ENCODE measurements at places on chromosomes 12 and 14.

- DNase-seq = no peak
Measured at GRCh38 chr12:92426332-92426731, 276.5 kb upstream of the PLEKHG7 start.

DNA sequence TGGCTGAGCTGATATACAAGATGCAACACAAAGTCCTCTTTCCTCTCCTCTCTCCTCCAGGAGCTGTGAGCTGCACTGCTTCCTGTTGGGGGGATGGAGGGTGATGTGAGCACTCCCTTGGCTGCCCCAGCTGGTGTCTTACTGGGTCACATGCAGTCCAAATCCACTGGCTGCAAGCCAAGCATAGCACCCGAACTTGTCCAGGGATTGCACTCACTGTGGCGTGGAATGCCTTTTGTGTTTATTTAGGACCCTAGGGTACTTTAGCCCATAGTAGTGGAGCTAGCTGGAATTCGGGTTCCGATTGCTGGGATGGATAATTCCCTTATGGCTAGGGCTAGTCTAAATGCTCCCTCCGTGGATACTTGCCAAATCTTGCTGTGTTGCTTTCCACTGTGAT, 424.9 kb upstream of the SYT1 start:
- DNase-seq = no peak

DNA sequence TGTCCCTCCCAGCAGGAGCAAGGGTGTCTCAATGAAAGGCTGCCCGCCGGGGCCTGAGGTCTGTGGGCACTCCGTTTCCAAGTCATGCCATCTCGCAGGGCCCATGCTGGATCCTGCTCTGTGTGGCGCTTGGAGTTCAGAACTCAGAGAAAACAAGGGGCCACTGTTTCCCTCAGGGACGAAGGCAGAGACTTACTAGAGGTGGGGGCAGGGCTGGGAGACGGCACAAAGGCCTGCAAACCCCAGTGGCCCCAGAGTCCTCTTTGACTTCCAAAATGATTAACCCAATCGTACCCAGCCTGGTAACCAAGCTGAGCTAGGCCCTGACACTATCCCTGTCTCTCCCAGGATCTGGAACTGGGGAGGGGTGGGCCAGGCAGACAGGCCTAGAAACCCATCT, 95.8 kb downstream of the ITPK1 start:
- no peak for DNase-seq

GRCh38 chr14:67514203-67514607, 18.9 kb upstream of the PLEKHH1 start:
- no peak for DNase-seq

DNA sequence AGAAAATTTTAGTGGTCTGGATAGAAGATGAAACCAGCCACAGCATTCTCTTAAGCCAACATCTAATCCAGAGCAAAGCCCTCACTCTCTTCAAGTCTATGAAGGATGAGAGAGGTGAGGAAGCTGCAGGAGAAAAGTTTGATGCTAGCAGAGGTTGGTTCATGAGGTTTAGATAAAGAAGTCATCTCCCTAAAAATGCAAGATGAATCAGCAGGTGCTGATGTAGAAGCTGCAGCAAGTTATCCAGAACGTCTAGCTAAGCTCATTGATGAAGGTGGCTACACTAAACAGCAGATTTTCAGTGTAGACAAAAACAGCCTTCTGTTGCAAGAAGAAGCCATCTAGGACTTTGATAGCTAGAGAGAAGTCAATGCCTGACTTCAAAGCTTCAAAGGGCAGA, 48.5 kb downstream of the FBXO33 start:
- no peak for DNase-seq

DNA sequence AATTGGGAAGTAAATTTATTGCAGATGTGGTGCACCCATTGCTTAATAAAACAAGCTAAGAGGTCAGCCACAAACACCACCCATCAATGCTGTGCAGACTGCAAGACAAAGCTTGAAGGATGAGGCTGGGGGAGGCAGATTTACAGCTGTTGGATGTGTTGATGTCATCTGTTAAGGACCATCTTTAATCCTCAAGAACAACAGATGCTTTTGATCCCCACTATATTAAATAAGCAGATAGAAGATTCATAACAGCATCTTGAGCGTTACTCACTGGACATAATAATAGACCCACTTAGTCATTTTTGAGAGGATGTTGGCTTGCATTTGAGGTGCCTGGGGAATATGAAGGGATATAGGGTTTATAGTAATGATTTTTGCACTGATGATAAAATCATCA, 58.8 kb downstream of the GPR68 start:
- no peak for DNase-seq

DNA sequence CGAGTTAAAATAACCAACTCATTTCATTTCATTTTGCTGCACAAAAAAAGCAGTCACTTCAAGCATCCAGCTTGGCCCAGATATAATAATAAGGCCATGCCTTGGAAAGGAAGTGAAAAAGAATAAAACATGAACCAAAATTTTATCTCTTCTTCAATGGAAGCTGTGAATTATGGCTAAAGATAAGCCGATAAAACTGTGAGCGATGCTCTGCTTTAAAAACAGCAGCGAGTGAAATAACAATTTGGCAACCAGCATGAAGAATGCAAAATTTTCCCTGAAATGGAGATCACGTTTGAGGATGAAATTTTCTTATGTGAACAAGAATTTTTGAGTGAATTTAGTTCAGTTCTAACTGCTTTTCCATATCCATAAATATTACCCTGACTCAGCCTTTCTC, 70.4 kb downstream of the KCNC2 start:
- no peak for DNase-seq

- DNase-seq = no peak
Measured at GRCh38 chr12:132342251-132343227, 13.2 kb upstream of the GALNT9 start.

DNA sequence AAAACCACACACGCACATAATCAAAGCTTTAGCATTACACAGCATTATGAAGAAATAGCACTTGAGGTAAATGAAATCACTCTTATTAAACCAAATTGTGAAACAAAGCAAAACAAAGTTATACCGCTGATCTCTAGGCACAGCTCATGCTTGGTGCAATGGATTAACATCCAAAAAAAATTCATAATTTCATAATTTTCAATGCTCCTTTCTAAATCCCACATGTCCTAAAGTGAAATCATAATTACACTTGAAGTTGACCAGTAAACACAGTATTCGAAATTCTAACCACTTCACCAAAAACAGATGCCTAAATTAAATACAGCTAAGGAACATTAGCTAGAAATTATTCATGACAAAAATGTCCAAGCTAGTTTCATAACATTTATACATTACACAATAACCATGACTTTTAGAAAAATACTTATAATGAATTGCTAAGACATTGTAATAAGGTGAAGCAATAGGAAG, 1.5 kb downstream of the MLH3 start:
- DNase-seq = no peak

DNA sequence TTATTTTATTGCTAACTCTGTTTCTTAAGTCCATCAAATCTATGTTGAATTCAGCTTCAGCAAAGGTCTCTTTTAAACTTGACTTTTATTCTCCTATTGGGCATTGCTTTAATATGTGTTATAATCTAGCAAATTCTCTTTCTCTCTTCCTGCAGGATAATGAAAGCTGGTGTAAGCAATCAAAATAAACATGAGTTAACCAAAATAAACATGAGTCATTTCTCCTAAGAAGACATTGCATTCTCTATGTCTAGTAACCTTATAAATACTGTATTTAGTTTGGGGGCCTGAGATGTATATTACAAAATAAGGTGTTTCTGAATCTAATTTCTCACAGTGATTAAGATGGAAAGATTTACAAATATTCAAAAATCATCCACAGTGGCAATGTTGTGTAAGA, 739.1 kb upstream of the ATXN7L3B start:
- no peak for DNase-seq

GRCh38 chr14:91058042-91058581, 2.3 kb downstream of the RPS6KA5 start:
- no peak for DNase-seq

- no peak for DNase-seq
Measured at GRCh38 chr14:88270776-88271175, 52.3 kb downstream of the KCNK10 start.

DNA sequence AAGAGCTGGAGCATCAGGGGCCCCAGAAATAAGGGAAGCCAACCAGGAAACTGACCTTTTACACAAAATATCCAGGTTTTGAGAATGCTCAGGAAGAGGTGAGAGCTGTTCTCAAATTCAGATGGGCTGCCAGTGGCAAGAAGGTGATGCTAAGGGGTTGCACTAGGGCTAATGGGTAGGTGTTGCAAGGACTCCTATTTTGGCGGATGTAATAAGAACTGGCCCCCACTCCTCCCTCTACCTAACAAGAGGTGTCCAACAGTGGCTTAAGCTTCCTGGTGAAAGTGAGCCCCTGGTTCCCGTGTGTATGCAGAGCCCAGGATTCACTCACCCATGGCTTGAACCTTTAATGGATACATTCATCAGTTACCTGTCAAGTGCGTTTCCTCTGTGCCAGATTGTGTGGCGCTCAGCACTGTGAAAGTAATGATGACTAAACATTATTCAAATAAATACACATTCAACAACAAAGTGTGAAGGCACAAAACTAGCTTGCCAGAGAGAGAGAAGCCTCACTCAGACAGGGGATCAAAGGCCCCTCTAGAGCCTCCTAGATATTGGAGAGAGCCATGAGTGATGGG, 705 bp upstream of the CHGA start:
- no peak for DNase-seq

GRCh38 chr12:90712671-90713070, 242.3 kb downstream of the CCER1 start:
- no peak for DNase-seq

DNA sequence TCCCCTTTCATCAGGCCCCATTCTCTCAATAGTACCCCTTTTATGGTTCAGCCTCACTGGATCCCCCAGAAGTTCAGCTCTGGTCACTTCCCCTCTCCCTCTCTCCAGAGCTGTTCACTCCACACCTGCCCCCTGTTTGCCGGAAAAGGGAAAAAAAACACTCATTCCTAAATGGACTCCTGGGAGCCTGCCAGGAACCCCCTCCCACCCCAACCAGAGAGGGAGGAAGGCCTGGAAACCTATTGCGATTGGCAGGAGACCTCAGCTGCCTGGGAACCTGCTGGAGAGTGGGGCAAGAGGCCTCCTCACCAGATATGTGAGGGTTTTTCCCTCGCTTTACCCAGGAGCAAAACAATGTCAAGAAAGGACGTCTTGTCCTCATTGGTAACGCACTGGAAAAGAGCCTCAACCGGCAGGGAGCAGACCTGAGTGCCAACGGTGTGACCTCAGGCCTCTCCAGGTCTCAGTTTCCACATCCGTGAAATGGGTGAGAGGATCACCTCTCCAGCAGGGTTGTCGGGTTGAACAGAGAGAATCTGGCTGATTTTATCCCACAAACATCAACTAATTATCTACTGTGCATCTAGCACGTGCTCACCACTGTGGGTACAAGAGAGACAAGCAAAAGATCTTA, 4.6 kb downstream of the DTX1 start:
- DNase-seq = no peak

DNA sequence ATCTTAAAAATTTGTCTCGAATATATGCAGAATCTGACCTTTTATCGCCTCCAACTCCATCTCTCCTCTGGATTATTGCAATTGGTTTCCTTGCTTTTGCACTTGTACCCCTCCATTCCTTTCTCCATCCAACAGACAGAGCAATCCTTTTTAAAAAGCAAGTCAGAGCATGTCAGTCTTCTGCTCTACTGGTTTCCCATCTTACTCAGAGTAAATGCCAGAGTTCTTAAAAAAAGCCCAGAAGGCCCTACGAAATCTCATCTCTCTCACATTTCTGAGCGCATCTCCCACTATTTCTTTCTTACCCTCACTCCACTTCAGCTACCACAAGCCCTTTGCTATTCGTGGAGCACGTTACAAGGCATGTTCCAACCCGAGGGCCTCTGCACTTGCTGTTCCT, 236.9 kb upstream of the DDHD1 start:
- no peak for DNase-seq

- DNase-seq = no peak
Measured at GRCh38 chr14:21268617-21269251, 508 bp downstream of the HNRNPC start.

- no peak for DNase-seq
Measured at GRCh38 chr14:106455026-106455425, 928.6 kb downstream of the TMEM121 start.

DNA sequence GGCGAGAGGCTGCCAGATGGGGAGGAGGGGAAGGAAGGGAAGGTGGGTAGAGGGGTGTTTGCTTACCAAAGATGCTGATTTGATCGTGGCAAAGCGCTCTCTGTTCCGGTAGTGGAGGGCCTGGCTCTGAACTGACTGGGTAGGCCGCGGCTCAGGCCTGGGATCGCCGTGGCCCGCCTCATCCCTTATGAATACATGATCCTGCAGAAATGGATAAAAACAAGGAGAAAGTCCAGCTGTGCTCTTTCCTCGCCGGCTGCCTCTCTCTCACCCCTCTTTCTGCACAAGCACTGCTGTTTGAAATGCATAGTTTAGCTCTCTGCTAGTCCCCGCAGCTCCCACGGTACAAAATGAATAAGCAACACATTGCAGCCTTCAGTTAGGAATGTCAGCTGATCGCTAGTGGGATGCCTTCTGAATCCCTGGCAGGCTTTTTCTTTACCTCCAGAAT, 53.8 kb downstream of the PEBP1 start:
- no peak for DNase-seq

DNA sequence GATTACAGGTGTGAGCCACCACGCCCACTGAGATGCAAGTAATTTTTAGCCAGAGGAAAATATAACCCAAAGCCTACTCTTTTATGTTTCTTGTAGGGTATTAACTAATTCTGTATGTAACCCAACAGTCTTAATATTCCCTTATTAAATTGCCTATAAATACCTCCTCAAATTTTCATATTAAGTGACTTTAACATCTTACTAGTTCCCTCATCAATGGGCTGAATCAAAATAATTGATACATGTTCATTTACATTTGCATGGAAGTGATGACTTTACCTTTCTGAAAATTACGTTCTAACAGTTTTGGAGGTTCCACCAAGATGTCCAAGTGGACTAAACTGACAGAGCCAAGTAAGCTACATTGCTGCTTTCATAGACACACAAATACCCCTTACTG, 3.1 kb downstream of the SOS2 start:
- no peak for DNase-seq

GRCh38 chr12:45775964-45776363, 46.5 kb downstream of the ARID2 start:
- no peak for DNase-seq

GRCh38 chr12:119447618-119448017, 113.1 kb downstream of the CCDC60 start:
- no peak for DNase-seq

GRCh38 chr12:71607494-71608330, 55.9 kb downstream of the ZFC3H1 start:
- DNase-seq = no peak

DNA sequence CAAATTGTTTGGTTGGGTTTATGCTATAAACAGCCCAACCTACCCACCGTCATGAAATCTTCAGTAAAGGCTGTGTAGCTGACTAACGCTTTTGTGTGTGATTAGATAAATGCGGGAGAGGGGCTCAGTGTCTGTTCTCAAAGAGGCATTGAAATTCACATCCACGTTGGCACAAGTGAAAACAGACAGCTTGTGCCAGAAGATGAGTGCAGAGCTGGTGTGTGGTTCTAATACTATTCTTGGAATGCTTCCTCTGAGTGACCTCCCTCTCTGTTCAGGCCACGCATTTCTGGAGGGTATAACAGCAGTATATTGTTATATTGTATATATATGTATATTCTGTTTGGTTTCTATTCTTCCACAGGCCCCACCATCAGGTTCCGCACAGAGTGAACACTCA, 263.8 kb downstream of the APAF1 start:
- no peak for DNase-seq

- no peak for DNase-seq
Measured at GRCh38 chr12:124233846-124234640, 60.9 kb upstream of the RFLNA start.
